ENCODE measurements at places on chromosomes 5 and 9.

GRCh38 chr9:69173891-69174615, at the start of gene TJP2:
Gene TJP2, plus strand, starts transcription at chr9:69174277. Its CDS starts 96 bp downstream, at chr9:69174373.
- peak; percentile 71 for DNase-seq

DNA sequence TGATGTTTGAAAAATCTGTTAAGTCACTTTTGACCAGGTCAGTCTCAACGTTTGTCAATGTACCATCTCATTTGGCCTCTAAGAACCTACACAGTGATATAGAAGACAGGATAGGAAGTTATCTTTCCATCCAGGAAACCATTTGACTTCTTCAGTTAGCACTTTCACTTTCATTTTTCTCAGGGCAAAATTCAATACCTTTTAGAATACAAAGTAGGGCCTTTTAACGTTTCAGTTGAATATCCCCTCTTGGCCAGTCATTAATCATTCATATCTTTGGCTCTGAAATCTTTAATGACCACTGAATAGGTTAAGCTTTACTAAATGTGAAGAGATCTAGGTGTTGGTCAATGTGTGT, 101.1 kb upstream of the GNAQ start:
- DNase-seq, result peak; percentile 30

- no peak for DNase-seq
Measured at GRCh38 chr5:133222040-133222439, 170.2 kb downstream of the HSPA4 start.

DNA sequence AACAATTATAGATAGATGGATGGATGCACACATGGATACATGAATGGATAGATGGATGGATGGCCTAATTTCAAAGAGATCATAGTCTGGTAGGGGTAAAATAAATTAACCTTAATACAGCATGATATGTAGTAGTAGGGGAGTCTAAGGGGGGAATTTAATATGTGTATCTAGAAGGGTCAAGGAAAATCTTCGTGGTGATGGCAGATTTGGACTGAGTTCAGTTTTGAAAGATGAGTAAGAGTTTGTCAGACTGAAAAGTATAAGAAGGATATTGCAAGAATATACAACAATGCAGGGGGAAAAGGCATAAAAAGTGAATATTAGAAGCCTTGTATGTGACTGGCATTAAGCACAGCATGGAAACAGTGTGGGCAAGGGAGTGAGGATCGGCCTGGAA, 98.7 kb downstream of the ZNF462 start:
- DNase-seq, result no peak

DNA sequence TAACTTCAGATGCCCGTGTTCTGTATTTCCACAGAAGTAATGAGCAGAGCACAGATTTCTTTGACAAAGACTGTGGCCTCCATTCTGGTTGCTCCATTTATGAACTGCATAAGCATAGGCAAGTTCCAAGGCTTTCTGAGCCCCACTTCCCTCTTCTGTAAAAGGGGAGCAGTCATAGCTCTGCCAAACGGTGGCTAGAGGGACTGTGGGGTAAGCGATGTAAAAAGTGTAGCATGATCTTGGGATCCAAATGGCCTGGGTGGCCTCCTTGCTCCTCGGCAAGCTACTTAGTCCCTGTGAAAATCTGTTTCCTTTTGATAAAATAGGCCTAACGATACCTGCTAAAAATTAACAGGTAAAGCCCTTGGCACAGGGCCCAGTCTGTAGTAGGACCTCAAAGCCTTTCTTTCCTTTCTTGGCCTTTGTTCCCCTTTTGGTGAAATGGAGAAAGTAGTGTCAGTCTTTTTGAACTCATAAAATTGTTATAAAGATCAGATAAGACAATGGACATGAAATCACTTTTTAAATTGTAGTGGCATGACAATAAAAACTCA, 646.6 kb downstream of the ACTL7B start:
- no peak for DNase-seq

GRCh38 chr5:176711883-176712282, 64.6 kb downstream of the TSPAN17 start:
- no peak for DNase-seq

All from activated CD4-positive, alpha-beta T cell treated with anti-CD3 and anti-CD28 coated beads, Interleukin-10, Interleukin-2, amounts not matched to agents 100 ng/mL and 50 ng/mL, durations not matched to agents 16 hours and 8 hours (primary cell).